ENCODE measurements at places on chromosomes 4 and X.
A peak's percentile ranks its signal among the peaks of the same experiment; 100 is the strongest.

- no peak for DNase-seq
Observed at GRCh38 chr4:25888781-25889180, 25.2 kb upstream of the SMIM20 start.

DNA sequence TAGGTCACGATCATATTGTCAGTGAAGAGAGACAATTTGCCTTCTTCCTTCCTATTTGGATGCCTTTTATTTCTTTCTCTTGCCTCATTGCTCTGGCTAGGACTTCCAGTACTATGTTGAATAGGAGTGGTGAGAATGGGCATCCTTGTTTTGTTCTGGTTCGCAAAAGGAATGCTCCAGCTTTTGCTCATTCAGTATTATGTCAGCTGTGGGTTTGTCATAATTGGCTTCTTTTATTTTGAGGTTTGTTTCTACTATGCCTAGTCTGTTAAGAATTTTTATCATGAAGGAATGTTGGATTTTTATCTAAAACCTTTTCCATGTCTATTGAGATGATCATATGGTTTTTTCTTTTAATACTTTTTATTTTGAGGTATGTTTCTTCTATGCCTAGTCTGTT lies 152.3 kb upstream of the MAD2L1 start:
- no peak for DNase-seq

DNA sequence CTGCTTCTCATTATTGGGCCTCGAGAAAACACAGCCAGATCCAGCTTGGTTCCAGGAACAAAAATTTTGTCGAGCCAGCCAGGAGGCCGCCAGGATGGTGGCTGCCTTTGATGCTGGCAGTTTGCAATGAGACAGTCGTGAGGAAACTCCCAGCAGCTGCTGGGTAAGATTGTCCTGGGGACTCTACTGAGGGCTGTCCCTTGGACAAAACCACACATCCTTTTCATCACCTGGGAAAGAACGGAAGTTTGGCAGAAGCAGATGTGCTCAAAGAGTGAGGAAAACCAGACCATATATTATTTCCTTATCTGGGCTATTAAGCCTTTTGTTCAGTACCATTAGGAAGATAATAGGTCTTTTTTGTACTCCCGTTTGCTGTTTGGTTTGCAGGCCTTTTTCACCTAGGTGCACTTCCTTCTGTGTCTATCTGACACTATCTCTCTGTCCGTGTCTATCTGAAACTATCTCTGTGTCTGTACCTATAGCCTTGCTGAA lies 13.4 kb upstream of the PAPSS1 start:
- DNase-seq = no peak

GRCh38 chrX:153924149-153924861 lies 1.8 kb downstream of the ARHGAP4 start:
- DNase-seq = peak; percentile 89

DNA sequence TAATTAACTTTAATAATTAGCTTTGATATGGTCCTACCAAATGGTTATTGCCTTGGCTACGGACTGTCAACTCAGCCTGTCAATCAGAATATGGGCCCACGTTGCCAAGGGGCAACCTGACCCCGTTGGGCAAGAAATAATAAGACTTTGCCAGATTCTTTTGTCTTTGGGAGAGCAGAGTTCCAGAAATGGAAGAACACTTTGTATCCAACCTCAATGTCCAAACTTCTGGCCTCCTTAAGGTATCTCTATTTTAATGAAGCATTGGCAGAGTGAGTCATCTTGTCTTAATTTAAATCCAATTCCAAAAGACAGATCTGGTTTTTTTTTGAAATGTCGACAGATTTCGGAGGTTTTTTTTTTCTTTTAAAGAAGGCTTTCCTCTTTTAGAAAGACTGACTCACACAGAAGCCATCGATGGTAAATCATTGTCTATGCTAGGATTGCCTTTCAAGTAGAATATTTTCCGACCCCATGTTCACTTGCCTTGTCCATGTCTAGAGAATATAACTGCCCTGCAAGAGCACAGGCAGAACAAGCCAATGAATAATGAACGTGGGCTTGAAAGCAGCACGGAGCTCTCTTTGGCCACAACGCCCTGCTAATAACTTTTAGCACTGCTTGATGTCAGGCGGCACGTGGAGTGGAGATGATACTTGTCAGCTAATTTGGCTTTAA lies 190.3 kb upstream of the GATB start:
- DNase-seq = no peak

- no peak for DNase-seq
Observed at GRCh38 chr4:75678965-75679364, 5.8 kb upstream of the G3BP2 start.

- no peak for DNase-seq
Observed at GRCh38 chrX:87468941-87469340, 48.7 kb upstream of the KLHL4 start.

- DNase-seq = peak; percentile 24
Observed at GRCh38 chr4:184649971-184650855, 675 bp downstream of the PRIMPOL start.

GRCh38 chrX:47129899-47130358 lies 14.6 kb downstream of the NDUFB11 start:
- no peak for DNase-seq

DNA sequence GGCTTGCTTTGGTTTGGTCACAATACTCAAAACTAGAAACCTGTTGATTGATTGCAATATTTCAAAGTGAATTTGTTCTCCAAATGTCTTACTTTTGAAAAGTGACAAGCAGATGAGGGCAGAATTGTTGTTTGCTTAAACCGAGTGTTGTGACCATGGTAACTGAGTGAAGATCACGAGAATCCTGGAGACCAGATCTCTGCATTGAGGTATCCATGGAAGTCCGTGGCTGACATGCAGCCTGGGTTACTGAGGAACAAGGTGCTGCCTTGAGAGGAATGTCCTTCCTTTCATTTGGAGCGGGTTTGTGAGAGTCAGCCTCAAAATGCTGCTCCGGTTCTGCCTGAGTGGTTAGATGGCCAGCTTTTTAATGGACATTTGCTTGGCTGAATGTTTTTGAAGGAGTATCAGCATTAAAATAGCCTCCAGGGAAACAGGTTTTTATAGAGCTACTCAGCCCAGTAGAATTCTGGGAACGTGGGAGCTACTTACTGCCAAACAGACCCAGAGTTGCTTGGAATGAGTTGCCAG lies 31.3 kb downstream of the NYX start:
- DNase-seq = no peak
